Fibroblast of gingiva (primary cell): ENCODE measurements at places on chromosomes 3 and 15.

DNA sequence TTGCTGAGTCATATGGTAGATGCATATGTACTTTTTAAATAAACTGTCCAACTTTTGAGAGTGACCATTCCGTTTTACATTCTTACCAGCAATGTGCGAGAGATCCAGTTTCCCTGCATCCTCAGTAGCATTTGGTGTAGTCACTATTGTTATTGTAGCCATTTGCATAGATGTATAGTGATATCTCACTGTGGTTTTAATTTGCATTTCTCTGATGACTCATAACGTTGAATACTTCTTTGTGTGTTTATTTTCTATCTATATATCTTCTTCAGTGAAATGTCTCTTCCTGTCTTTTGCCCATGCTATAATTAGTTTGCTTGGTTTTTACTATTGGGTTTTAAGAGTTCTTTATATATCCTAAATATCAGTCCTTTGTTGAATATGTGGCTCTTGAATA lies 255.7 kb upstream of the GRM7 start:
- DNase-seq = no peak

DNA sequence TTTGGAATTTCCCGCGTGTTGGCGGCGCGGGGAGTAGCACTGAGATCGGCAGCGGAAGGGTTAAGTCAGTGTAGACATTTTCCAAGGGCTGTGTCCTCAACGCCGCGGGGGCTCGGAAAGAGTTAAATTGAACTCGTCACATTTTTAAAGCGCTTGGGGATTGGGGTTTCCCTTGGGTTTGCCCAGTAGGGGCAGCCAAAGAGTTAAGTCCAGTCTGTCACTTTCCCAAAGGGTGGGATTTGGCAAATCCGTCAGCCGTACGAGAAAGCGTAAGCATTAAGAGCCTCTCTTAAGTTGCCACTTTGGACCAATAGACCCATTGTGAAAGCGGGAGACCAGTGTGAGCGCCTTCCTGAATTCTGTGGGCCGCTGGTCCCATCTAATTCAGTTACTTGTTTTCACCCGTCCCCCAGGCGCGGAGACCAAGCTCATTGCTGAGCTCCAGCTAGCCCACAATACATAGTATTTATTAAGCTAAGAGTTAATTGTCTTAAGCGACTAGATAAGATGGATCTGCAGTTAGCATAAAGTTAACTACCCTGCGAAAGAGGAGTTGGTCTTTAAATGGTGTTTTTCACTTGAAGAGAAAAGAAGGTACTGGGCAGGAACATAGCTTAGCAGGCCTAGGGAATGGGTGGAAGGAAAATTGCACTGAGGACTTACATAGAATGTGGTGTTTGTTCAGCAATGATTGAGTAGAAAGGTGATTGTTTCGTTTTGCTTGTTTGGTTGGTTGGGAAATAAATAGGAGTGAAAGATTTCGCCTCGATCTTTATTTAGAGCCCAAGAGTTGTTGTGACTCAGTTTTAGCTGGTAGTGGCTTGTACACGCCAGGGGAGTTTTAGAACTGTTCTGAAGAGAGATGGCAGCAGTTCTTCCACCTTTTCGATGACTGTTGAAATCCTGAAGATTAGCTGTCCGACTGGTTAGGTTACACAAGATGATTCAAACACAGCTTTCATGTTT lies 932 bp downstream of the ARL8B start:
- peak; percentile 91 for DNase-seq

DNA sequence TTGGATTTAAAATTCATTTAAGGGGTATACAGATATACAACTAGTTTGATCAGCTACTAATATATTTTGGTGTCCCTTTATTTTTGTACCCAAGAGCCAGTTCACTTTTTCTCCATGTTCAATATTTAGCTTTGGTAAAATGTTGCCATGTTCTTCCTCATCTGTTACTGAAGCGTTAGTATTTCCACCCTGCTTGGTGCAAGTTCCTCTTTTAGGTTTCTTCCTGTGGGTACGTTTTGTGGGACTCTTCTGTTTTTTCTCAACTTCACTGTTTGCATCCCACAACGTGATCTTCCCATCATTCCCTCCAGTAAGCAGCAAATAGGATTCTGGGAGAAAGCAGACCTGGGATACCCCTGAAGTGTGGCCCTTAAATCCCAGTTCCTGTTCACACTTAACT lies 14.1 kb downstream of the WDR53 start:
- no peak for DNase-seq

- no peak for DNase-seq
These were observed 345.5 kb downstream of the SQOR start for GRCh38 chr15:45980366-45980765.

DNA sequence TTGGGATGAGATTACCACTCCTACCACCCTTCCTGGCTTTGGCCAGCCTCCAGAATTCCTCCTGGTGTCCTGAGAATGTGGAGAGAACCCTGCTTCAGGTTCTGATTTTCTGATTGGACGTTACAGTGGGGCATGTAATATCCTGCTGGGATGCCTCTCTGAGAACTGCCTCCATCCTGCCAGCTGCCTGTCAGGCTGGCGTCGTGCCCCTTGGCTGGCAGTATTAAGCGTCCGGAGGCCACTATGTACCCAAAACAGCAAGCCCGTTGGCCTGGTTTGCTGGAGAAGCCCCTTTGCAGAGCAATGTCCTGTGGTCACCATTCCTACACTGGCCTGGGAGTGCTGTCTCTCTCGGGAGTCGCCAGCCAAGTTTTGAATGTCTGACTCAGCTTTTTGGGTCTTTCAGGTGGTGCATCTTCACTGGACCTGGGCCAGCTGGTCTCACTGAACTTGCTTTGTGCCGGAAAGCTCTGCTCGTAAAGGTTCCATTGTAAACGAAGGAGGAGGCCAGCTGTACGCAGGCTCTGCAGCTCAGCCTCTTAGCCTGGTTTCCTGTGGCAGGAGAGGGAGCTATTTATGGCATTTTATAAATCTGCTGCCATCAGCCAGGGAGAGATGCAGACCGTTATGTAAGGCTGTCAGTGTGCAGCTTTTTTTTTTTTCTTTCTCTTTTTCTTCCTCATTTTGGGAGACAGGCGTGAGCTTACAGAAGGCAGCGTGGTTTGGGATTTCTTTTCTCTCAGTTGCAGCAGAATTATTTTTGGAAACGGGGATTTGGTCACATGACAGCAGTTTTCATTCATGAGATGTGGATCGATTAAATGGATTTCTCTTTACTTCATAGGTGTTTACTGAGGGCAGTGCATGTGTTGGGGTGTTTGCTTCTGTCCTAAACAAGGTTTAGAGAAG lies 19.0 kb upstream of the TRAK1 start:
- DNase-seq = peak; percentile 66

GRCh38 chr3:171892457-171892856 lies 49.3 kb downstream of the TMEM212 start:
- DNase-seq = no peak
